ENCODE measurements at places on chromosomes 6 and 20. TPM values are rescaled to one million over a fixed set of nuclear protein-coding genes. Genes with fewer than 3 reads are reported as not detected.

Gene RNF217
- 25.9 TPM for total RNA-seq

Gene HCK
- not detected for total RNA-seq

Gene CGA
- total RNA-seq = not detected

Gene LY6G6C
- not detected for total RNA-seq

Gene RBM12
- 15.6 TPM for total RNA-seq

Gene MUC22
- not detected for total RNA-seq

Gene KIF16B
- 8.6 TPM for total RNA-seq

Gene C6orf58
- not detected for total RNA-seq

Gene CUL7
- 44.7 TPM for total RNA-seq

Gene ECT2L
- not detected for total RNA-seq

Gene MLN
- total RNA-seq = not detected

Gene CDH4
- 0.70 TPM for total RNA-seq

Gene TNFRSF6B
- total RNA-seq = 7.8 TPM

Gene CYP39A1
- 2.1 TPM for total RNA-seq

Gene DNMT3B
- 2.0 TPM for total RNA-seq

Gene TRDN
- total RNA-seq = not detected

Gene TGIF2
- 1.8 TPM for total RNA-seq

Gene CHRNA4
- not detected for total RNA-seq

Gene IMPG1
- total RNA-seq = not detected

Gene IYD
- not detected for total RNA-seq

Gene C20orf144
- 0.15 TPM for total RNA-seq

Gene FKBP1A
- total RNA-seq = 160 TPM

Gene AURKA
- total RNA-seq = 1.9 TPM

Gene TMEM200A
- 71.4 TPM for total RNA-seq

Gene MACROD2
- total RNA-seq = 0.38 TPM

Gene FAM209B
- total RNA-seq = not detected

Gene EPPIN
- not detected for total RNA-seq

Gene LBP
- 0.59 TPM for total RNA-seq

Gene FYN
- total RNA-seq = 162 TPM

Gene MCM9
- 9.4 TPM for total RNA-seq

Gene SOD2
- 7,525 TPM for total RNA-seq

Gene THBS2
- 3,001 TPM for total RNA-seq

Gene CLIC1
- total RNA-seq = 395 TPM

Gene MSH5
- total RNA-seq = 2.5 TPM

Gene TREML2
- total RNA-seq = not detected

Gene DEFB124
- total RNA-seq = not detected

Gene TBX18
- total RNA-seq = 44.2 TPM

Gene C4A
- 23.1 TPM for total RNA-seq

Gene TRAPPC3L
- not detected for total RNA-seq

Gene EYS
- total RNA-seq = under 0.01 TPM

Gene RAET1L
- not detected for total RNA-seq

Gene C6orf163
- 0.83 TPM for total RNA-seq

Gene EDN3
- not detected for total RNA-seq

Gene THBD
- 27.5 TPM for total RNA-seq

Gene COX4I2
- not detected for total RNA-seq

Gene GSTA1
- not detected for total RNA-seq

Gene IL17A
- total RNA-seq = not detected

Gene HTR1E
- total RNA-seq = not detected

Gene FAM83B
- total RNA-seq = not detected

Gene VSX1
- total RNA-seq = not detected

Gene NMBR
- not detected for total RNA-seq

Gene ZC3H12D
- not detected for total RNA-seq

Gene VGLL2
- not detected for total RNA-seq

Gene IL17F
- not detected for total RNA-seq

Measured in smooth muscle cell of the coronary artery (primary cell).